IPS-NIHi11 (cell line): ENCODE measurements at places on chromosomes 16 and 17.
A peak's percentile ranks its signal among the peaks of the same experiment; 100 is the strongest.

GRCh38 chr16:84416407-84417321, 48.3 kb downstream of the ATP2C2 start:
- DNase-seq: no peak

- no peak for DNase-seq
These were observed 33.5 kb downstream of the KCNJ2 start for GRCh38 chr17:70202840-70203239.

- DNase-seq: no peak
These were observed 250.8 kb upstream of the SOX9 start for GRCh38 chr17:71869841-71870545.

GRCh38 chr17:260031-260791, 78.8 kb upstream of the DOC2B start:
- DNase-seq: peak; percentile 44

DNA sequence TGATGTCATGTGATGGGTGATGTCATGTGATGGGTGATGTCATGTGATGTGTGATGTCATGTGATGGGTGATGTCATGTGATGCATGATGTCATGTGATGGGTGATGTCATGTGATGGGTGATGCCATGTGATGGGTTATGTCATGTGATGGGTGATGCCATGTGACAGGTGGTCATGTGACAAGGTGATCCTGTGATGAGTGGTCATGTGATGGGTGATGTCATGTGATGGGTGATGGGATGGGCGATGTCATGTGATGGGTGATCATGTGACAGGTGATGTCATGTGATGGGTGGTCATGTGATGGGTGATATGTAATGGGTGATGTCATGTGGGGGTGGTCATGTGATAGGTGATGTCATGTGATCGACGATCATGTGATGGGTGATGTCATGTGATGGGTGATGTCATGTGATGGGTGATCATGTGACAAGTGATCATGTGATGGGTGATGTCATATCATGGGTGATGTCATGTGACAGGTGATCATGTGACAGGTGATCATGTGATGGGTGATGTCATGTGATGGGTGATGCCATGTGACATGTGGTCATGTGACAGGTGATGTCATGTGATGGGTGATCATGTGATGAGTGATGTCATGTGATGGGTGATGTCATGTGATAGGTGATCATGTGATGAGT, 17.2 kb downstream of the CD300LB start:
- DNase-seq: no peak

DNA sequence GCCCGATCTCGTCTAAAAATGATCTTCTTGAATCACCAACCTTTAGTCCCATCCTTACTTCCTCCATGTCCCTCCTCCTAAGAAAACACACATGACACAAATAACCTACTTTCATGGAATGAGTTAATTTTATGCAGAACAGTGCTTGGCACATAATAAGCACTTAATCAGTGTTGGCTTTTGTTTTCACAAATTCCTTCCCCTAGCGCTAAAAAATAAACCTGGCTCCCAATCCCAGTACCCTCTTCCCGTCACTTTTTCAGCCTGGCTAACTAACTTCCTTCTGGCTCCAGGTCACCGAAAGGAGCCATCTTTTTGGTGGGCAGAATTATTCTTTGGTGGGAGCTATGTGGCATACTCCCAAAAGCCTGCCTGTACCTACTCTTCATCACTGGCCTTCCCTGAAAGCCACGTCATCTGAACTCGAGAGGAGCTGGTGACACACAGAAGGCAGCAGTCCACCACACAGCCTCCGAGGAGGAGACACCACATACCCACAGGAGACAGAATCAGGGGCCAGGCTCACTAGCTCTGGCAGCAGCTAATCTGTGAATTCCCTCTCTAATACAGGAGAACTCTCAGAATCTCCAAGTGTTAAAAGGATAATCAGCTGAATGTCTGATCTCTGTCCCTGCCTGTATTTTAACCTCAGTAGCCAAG, 114.5 kb downstream of the SMG6 start:
- DNase-seq: no peak

GRCh38 chr16:11448796-11449416, 103.6 kb downstream of the RMI2 start:
- no peak for DNase-seq

GRCh38 chr16:56861092-56861610, 3.9 kb upstream of the SLC12A3 start:
- DNase-seq: no peak

DNA sequence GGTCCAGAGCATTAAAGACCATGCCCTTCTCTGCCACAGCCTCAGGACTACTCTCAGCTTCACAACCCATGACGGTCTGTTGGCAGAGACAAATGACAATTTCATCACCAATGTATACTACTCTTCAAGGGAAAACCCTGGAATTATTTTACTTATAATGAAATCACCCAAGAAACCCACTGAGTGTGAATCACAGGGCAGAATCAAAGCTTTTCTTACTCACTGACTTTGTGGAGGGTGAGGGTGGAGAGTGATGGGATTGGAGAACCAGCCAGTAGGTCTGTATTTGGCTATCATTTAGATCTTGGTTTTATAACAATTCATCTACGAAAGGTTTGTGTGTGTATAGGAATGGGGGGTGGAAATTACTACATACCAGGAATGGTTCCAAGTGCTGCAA, 442.6 kb downstream of the SHISA9 start:
- DNase-seq: no peak

DNA sequence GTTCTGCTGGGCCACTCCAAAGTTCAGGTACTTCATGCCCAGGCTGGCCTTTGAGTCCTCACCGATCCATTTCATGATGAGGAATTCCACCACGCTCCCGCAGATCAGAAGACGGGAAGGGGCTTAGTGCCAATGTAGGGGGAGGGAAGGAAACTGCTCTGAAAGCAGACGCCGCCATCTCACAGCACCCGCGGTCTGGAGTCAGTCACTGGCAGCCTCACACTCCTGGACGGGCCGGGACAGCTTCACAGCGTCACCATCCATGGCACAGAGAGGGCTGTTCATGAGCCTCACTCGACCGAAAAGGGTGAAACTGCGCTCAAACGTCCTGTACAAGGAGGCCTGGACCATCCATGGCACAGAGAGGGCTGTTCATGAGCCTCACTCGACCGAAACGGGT, 62.0 kb downstream of the RPH3AL start:
- no peak for DNase-seq

DNA sequence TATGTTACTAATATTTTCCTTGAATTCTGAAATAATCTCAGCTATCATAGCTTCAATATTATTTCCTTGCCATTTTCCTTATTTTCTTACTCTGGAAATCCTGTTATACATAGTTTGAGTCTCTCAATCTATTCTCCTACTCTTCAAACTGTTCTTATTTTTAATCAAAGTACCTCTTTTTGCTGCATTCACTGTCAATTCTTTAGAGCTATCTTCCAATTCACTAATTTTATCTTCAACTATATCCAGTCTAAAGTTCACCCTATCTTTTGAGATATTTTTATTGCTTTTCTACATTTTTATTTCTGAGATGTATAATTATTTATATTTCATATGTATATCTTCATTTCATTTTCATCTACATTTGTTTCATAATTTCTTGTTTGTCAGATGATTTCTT, 7.3 kb upstream of the XYLT2 start:
- DNase-seq: no peak

- no peak for DNase-seq
These were observed 3.5 kb downstream of the GDE1 start for GRCh38 chr16:19518388-19518787.

- DNase-seq: no peak
These were observed 398.6 kb downstream of the CPPED1 start for GRCh38 chr16:12405089-12405488.

DNA sequence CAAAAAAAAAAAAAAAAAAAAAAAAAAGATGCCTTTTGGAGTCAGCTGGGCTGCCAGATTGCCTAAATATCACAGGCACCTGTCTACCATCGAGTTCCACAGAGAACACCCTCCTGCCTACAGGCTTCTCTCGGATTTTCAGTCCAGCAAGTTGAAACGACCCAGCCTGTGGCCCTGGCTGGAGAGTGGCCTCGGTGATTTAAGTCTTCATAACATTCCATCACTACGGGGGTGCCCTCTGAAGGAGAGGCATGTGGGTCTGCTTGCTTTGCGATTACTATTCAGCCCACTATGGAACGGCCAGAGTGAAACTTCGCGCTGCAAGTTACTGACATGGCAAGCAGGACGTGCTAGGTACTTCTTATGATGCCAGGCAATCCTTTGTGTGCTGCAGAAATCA, 42.8 kb downstream of the MARCHF10 start:
- DNase-seq: no peak

GRCh38 chr17:30222721-30223175, 12.7 kb downstream of the SLC6A4 start:
- DNase-seq: peak; percentile 21

DNA sequence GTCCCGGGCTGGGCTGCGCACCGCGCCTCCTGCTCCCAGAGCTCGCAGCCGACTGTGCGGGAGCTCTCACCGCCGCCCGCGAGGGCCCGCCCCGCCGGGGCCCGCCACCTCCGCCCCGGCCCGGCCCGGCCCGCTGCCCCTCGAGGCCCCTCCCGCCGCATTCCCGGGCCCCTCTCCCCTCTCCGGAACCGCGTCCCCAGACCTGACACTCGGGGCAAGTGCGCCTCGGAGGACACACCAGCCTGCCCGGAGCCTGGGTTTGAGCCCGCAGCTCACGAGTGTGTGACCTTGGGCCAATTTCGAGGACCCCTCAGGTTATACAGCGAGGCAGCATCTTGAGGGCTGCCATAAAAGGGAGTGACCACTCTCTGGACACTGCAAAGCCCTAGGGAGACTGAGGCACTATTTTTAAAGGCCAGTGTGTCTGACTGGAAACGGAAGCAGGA, 2.0 kb upstream of the GRIN2C start:
- no peak for DNase-seq

DNA sequence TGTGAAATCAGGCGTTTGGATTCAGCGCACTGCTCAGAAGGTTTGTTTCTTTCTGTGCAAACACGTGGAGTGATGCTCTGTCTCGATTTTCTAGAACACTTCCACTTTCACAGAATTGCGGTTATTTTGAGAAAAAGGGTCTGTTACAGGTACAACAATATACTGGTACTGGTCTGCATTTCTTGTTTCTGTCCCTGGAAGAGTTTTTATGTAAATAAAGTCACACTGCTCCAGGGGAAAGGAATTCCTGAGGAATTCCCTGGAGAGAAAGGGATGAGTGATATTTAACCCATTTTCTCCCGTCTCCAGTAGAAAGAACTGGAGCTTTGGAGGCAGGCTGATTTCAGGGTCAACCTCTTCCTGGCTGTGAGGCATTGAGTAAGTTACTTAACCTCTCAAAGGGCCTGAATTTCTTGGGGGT, 16.2 kb upstream of the RMI2 start:
- peak; percentile 69 for DNase-seq

GRCh38 chr16:6949240-6949639, 383.4 kb upstream of the RBFOX1 start:
- no peak for DNase-seq

DNA sequence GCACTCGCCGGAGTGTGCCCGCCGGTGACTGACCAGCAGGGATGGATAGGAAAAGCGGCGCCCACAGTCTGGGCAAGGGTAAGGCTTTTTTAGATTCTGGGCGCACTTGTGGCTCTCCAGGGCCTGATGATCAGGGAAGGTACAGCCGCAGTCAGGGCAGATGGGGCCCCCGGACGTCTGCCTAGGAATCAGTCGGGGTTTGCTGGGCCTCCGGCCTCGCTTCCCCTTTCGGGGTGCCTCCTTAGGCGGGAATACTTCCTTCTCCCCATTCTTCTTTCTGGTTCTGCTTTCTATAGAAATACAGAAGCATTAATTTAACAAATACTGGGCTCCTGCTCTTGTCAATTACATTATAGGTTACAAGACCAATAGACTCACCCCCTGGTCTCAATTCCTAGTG, 5.0 kb downstream of the ZNF689 start:
- no peak for DNase-seq

GRCh38 chr17:2387086-2388019, 13.5 kb downstream of the MNT start:
- no peak for DNase-seq

DNA sequence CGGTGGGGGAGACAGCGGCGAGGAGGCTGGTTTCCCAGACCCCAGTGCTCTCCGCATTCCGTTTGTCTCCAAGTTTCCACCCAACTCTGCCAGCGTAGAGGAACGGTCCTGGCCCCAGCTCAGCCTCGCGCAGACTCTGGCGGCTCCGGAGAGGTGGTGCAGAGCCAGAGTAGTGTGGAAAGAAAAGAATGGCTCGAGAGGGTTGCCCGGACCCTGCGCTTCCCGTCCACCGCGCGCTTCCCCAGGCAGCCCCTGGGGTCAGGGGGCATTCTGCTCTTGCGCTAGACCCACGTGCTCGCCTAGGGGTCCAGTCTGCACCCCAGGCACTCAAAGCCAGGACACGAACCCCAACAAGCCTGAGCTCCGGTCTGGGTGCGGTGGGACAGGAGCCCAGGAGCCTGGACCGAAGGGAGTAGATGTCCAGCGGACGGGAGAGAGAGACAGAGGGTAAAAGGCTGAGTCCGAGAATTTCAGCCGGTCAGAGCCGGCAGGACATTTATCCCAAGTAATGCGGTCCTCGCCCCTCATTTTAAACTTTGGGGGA, 3.8 kb downstream of the PMP22 start:
- peak; percentile 58 for DNase-seq

DNA sequence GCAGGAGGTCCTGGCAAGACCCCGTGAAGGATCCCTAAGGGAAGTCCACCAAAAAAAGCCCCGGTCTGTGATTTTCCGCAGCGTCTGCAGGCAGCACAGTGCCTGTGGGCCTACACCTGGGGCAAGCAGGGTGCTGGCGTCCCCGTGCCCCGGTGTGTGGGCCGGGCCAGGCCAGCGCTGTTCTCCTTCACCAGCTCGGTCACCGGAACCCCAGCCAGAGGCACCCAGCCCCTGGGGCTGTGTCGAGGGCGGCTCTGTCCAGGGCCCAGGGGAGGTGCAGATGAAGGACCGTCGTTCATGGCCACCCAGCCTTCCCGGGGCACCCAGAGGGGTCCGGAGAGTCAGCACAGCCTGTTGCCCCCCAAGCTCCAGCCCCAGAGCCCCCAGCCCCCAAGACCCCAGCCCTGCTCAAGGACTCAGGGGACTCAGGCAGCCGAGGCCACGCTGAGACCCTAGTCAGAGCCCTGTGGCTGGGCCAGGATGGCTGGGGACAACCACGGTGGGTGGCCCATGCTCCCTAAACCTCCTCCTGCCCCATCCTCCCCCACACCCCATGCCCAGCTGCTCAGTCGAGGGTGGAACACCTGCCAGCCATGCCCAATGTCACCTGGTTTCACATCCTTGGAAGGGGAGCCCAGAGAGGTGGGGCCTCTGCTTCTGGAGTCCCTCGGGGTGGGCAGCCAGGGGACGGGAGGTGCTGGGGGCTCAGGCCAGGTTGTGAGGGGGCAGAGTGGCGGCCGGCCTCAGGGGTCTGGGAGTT, 5.7 kb upstream of the C1QTNF8 start:
- no peak for DNase-seq

DNA sequence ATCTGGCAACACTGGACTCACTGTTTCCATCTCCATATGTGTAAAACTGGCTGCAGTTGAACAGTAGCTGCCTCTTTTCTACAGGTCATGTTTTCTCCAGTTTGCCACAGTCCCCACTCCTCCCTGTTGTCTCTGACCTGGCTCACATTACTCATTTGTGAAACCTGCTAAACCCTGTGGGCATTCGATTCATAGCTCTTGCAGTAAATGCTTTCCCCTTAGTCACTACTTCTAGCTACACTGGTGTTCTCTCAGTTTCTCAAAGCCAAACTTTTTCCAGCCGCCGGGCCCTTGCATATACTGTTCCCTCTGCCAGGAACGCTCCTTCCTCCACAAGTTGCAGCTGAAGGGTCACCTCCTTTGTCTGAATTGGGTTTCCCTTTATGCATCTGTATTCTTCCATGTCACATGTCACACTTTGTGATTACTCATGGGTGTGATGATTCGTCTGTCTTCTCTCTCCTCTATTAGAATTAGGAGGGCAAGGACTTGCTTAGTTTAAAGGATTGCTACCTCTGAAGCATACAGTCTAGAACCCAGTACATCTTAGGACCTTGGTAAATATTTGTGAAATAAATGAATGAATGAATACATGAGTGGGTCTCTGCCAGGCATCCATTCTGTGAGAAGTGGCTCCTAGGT, 15.0 kb upstream of the MT4 start:
- no peak for DNase-seq
